GM20000 (cell line): ENCODE measurements at places on chromosomes 12 and 14.

GRCh38 chr14:51564986-51565604 is 86.6 kb upstream of the FRMD6 start:
- no peak for DNase-seq

DNA sequence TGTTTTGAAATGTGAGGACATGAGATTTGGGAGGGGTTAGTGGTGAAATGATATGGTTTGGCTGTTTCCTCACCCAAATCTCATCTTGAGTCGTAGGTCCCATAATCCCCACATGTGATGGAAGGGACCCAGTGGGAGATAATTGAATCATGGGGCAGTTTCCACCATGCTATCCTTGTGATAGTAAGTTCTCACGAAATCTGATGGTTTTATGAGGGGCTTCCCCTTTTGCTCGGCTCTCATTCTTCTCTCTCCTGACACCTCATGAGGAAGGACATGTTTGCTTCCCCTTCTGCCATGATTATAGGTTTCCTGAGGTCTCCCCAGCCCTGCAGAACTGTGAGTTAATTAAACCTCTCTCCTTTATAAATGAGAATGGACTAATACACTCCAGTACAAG is 18.0 kb downstream of the GALNT6 start:
- DNase-seq: no peak

GRCh38 chr12:72270246-72270645 is 1.9 kb upstream of the TRHDE start:
- DNase-seq: no peak

GRCh38 chr12:60391051-60391450 is 795.2 kb downstream of the SLC16A7 start:
- DNase-seq: no peak

DNA sequence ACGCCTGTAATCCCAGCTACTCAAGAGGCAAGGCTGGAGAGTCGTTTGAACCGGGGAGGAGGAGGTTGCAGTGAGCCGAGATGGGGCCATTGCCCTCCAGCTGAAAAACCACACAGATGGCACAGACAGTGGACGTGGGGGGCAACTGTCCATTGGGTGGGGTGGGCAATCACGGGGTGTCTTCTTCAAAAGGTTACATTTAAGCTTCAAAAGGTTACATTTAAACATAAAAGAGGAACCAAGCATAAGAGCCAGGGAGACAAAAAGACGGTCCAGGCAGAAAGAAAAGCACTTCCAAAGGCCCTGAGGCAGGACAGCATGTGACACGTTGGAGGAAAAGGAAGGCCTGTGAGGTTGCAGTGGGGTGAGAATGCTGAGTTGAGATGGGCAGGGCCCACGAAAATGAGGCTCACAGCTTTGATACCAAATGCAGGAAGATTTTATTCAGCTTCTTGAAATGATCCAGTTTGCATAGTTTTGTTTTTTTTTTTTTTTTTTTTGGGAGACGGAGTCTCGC is 10.7 kb downstream of the SCARB1 start:
- DNase-seq: no peak

DNA sequence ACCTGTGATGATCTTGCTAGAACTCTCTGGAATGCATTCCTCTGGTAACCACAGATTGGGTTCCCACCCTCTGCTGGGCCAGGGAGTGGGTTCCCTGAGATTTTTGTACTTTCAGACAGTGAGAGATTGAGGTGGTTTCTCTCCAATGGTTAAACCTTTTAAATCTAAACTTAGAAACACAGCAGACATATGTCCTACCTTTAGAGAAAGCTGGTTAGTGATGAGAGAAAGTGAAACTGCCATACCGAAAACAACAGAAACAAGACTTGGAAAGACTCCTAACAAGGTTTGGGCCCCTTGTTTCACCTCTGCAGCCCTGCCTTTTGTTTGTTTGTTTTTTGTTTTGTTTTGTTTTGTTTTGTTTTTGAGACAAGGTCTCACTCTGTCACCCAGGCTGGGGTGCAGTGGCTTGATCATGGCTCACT is 9.7 kb upstream of the SGPP1 start:
- peak; percentile 55 for DNase-seq

DNA sequence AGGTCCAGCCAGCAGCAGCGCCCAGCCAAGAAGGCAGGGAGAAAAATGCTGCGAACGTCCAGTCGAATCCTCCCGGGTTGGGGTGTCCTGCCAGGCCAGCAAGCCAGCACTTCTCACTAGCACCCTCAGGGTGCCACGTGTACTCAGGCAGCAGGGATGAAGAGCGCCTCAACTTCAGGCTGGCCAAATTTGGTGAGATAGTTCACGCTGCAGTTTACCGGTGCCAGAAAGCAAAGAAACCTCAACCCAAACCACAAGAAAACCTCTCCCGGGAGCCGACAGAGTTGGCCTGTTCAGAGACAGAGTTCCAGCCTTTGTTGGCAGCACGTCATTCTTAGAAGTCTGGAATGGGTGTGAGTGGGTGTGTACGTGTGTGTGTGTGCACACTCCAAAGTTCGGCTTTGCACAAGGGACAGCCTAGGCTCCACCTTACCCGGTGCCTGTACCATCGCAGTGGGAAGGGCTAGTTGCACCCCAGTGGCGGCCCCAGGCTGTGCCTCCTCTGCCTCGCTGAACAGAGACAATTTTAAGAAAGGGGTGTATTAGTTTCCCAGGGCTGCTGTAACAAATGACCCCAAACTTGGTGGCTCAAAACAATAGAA is 42.1 kb downstream of the ELK3 start:
- DNase-seq: no peak

DNA sequence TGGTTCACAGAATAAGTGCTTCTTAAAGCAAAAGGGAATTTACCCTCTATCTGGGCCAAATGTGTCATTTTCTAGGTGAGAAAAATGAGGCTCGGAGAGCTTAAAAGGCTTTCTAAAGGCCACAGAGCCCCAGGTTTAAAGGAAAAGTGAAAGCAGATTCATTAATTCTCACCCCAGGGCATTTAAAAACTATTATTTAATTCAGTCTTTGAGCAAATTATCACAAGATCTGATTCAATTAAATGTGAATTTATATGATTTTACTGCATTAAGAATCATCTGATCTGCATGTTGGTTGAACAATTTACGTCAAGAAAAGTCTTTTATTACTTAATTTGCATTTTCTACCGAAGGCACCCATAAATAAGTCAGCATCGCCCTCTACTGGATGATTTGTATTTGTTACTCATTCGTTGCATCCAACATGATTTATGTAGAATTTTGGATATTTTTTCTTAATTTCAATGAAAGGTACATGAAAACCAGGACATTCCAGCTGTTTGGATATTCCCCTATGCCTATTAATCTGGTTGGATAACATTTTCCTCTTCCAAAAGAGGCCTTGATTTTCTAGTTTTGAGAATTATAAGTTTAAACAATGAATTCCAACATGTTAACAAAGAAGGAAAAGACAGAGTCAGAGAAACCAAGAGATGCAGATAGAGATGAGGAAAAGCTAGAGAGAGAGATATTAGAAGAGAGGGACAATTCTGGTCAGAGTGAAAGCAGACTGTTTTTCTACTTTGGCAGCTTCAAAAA is 19.1 kb upstream of the DHRS7 start:
- DNase-seq: no peak

DNA sequence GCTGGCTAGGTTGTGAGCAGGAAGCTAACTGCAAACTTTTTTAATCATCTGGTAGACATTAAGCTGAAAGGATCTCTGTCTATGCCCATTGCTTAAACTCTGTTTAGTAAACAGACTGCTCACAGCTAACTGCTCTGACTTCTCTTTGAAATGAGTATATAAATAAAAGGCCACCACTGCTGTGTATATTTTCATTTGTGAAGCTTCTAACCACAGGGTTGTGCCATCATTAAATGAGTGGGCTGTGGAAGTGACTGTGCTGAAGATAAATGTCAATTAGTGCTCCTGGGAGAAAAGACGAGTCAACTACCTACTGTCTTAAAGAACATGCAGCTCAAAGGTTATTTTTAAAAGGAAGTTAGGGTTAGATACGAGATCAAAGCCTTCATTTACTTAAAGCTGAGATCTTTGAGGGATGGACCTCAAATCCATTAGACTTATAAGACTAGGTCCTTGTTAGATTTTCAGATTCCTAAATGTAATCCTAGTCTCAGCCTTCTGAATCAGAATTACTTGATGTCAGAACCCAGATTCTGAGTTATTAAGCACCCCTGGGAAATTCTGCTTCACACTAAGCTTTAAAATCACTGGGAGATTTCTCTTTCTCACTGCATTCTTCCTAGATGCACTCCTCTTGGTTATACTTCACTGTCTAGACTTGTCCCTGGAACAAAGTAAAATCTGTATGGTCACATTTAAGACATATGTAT is 213.1 kb upstream of the FLRT2 start:
- DNase-seq: no peak

DNA sequence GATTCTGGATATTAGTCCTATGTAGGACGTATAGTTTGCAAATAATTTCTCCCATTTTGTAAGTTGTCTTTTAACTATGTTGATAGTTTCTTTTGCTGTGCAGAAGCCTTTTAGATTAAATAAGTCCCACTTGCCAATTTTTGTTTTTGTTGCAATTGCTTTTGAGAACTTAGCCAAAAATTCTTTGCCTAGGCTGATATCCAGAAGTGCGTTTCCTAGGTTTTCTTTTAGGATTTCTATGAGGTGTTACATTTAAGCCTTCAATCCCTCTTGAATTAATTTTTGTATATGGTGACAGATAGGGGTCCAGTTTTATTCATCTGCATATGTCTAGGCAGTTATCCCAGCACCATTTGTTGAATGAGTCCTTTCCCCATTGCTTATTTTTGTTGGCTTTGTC is 264.4 kb upstream of the OR4E1 start:
- DNase-seq: no peak

GRCh38 chr14:74804219-74804825 is 41.2 kb downstream of the YLPM1 start:
- peak; percentile 23 for DNase-seq

- DNase-seq: no peak
Measured at GRCh38 chr14:38070061-38070588, 137.6 kb upstream of the SSTR1 start.

GRCh38 chr14:33120341-33120740 is 181.7 kb downstream of the NPAS3 start:
- DNase-seq: no peak

DNA sequence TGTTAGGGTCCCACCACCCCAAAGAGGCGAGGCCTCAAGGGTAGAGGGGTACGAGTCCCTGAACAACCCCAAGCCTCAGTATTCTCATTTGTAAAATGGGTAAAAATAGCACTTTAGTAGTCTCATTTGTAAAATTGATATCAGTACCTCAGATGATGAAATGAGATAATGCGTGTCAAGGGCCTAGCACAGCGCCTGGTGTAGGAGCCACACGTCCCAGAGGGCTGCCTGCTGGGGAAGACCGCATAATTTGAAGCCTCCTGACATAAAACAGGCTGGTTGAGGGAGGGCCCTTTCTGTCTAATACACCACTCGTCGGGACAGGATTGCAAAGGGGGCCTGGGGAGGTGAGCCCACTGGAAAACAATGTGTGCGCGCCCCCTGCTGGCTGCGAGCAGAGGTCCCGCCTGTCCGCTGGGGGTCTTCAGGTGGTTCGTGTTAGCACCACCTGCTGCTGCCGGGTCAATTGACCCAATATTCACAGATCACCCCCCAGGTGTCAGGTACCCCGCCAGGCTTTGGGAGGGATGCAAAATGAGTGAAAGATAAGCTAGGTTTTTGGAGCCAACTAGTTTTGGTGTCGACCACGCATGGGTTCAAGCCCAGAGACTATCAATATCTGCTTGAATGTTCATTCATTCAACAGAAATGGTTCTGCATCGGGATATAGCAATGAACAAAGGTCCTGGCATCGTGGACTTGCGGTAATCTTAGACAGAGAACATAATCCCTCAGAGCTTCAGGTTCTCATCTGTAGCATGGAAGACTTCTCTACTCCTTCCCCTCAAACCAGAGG is 24.7 kb upstream of the IRF2BPL start:
- peak; percentile 81 for DNase-seq

GRCh38 chr12:25069224-25069623 is 120.3 kb upstream of the BCAT1 start:
- DNase-seq: no peak

GRCh38 chr14:64095620-64096019 is 198.6 kb downstream of the ESR2 start:
- no peak for DNase-seq

DNA sequence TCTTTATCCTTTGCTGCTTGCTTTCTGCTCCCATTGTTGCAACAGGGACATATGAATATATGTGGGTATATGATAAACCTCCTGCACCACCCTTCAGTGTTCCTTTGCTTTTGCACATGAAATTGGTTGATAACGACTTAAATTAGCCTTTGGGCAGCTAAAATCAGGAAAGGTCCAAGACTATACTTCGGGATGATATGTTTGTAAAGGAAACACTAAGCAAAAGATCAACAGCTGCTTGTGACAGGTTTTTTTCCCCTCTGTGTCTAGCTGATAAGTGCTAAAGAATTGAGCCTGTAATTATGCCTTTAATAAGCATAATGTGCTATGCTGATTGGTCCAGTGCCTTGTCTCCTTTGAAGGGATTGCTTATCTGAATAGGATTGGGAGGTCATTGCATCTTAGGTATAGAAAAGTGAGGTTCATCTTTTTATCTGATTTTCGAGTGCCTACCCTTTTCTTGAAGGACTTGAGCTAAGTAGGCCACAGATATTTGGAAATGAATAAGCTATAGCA is 59.4 kb downstream of the PPHLN1 start:
- no peak for DNase-seq

- DNase-seq: no peak
Measured at GRCh38 chr12:121238604-121239350, 28.8 kb downstream of the P2RX4 start.

DNA sequence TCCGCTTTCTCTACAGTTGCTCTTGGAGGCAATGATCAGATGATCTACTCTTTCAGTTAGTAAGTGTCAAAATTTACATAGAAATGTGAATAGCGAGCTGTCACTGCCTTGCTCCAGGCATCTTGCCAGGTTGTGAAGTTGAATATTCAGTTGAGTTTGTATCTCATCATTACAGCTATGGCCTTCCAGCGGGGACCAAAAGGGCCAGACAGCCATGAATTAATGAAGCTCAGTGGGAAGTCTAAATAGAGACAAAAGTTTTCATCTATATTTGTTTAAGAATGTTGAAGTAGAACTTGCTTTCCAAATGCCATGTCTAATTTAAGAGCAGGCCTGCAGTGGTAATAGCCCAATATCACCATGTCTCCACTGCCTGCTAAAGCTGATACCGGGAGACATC is 387.8 kb downstream of the FLRT2 start:
- DNase-seq: no peak

DNA sequence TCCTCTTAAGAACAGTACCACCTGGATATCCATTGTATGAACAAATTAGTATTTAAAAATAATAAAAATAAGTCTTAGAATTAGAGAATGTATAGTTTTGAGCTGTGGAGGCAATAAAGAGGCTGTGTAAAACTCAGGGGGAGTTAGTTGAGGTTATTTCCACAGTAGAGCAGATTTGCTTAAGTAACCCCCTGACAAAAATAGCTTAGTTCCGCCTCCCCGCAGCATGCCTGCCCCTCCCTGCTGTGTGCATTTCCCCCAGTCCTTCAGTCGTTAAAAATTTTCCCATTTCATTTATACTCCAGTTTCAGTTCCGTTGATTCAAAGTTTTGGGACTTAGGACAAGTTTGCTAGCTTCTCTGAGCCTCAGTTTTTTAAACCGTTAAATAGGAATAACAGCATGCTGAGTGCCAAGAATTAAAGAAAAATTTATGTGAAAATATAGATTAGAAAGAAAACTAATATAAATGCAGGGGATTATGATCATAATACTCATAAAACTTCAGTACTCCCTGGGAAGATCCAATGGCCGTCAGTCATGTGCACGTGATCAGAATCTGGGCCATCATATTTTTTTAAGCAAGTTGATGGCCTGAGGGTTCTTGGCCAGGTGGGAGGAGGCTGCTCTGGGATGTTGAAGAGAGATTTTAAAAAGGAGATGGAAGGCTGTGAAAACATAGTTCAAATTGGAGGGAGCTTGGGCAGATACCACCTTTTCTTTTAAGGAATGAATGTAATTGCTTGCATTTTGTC is 14.5 kb upstream of the SLC38A2 start:
- peak; percentile 50 for DNase-seq
